Activated naive CD8-positive, alpha-beta T cell treated with anti-CD3 and anti-CD28 coated beads, Interleukin-2, amount 50 U/mL, for 24 hours (primary cell): ENCODE measurements at places on chromosomes 6 and 20.

DNA sequence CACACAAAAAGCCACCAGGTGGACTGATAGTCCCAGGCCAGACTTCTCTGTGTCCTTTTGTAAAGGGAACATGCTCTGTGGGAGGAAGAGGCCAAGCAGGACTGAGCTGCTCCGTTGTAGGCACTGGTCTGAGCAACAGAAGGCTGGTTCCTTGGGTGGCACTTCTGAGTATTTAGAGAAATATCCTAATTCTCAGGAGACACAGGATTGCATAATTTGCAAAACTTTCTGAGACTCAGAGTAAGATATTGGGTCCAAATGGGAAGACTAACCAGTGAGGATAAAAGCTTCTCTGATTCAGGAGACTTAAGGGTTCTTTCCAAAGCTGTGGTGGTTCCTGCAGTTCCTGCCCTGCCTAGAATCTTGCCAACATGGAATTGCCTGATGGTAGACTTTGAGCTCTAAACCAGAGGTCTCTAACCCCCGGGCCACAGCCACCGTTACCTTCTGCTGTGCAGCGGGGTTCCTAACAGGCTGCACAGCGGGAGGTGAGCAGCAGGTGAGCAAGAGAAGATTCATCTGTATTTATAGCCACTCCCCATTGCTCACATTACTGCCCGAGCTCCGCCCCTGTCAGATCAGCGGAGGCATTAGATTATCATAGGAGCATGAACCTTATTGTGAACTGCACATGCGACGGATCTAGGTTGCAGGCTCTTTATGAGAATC lies 107.0 kb downstream of the OLIG3 start:
- H3K27me3 ChIP-seq, result no peaks in the 10 kb centered on the region
- peaks cover 39% of the 10 kb centered on the region for H3K4me1 ChIP-seq
- no peak for DNase-seq
- no peaks in the 10 kb centered on the region for H3K36me3 ChIP-seq
- no peak overlapping the region for H3K27ac ChIP-seq

DNA sequence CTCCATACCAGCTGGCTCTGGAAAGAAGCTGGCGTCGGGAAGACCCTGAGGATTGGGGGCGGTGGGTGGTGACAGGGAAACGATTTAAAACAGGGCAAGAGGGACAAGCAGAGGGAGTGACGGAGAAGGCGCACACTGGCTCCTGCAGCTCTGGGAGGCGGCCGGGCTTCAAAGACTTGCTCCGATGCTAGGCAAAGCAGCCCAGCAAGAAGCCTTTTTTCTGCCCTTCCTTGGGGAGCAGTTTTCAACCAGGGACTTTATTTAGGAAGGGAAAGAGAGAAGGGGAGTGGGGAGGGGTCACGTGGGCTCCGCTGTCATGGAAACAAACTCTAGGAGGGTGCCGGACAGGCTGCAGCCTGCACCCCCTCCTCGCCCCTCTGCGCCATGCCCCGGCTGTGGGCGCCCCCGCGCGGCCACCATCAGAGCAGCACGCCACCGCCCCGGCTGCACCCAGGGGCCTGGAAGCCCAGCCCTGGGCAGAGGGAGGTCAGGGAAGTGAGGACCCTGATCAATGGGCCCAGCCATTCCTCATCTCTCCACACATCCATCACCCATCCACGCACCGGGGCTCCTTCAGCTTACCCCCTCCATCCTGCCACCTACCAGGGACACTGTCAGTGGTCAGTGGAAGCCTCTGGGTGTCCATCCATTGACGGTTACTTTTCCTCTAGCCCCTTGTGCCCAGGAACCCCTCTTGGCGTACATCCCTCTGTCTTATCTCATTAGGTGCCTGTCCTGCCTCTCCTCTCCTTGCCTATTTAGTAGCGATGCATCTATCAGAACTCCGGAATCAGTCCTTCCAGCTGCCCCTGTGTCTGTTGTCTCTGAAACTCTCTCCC lies 66.6 kb upstream of the CCDC167 start:
- H3K4me1 ChIP-seq, result peaks cover 14% of the 10 kb centered on the region
- no peak overlapping the region for H3K4me3 ChIP-seq
- no peaks in the 10 kb centered on the region for H3K36me3 ChIP-seq
- peak; percentile 85 for DNase-seq

DNA sequence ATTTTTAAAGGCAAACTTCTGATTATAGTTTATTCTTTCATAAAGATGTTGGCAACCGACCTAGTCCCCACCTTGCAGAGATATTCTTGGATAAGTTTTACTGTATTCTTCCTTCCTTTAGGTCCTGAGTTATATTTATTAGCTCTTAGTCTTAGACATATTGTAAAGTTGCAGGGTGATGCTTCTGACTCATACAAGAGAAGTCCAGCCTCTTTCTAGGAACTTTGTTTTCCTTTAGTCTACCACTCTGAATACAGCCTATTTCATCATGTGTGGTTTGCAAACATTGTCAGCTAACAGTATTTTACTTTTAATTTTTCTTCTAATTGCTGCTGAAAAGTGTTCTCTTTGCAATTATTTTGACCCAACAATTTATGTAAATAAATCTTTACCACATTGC lies 686.7 kb downstream of the COL12A1 start:
- H3K27me3 ChIP-seq, result no peaks in the 10 kb centered on the region
- H3K4me1 ChIP-seq, result no peaks in the 10 kb centered on the region
- no peak overlapping the region for H3K27ac ChIP-seq
- no peak for DNase-seq
- no peaks in the 10 kb centered on the region for H3K36me3 ChIP-seq

DNA sequence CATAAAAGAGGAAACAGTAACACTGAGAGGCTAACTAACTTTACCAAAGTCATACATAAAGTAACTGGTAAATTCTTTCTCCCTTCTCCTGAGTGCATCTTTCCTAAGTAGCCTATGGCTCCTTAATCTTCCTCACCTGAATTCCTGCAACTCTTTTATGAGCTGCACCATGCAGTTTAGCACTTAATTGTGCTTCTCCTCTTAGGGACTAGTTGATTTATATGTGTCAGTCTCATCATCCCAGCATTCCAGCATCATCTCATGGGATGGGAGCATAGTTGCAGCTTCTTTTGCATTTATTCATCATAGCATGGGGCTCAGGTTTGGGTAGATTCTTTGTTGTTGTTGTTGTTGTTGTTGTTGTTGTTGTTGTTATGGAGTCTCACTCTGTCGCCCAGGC lies 3.5 kb upstream of the TSPYL1 start:
- no peak overlapping the region for H3K27ac ChIP-seq
- H3K4me3 ChIP-seq, result no peak overlapping the region
- peaks cover 18% of the 10 kb centered on the region for H3K4me1 ChIP-seq

GRCh38 chr6:87846434-87846833 lies 144.4 kb upstream of the AKIRIN2 start:
- peaks cover 14% of the 10 kb centered on the region for H3K27me3 ChIP-seq
- no peaks in the 10 kb centered on the region for H3K4me1 ChIP-seq
- no peak overlapping the region for H3K4me3 ChIP-seq
- H3K27ac ChIP-seq, result no peak overlapping the region
- DNase-seq, result no peak

DNA sequence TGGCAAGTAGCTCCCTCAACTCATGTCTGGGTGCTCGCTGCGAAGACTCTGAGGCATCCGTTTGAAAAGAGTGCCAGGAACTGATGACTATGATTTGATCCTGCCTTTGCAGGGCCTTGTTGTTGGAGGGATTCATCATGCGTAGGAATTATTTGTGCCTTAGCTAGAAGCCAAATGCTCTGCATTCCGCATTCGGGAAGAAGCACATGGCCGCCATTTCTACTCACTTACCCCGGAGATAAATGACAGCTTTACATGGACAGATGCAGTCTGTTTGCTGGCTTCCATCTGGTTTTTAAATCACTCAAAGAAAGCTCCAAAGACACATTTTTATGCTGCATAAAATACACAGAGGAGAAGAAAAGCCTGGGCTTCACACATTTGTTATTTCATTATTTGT lies 363.3 kb upstream of the CDH4 start:
- no peak overlapping the region for H3K4me3 ChIP-seq
- no peaks in the 10 kb centered on the region for H3K27me3 ChIP-seq
- no peaks in the 10 kb centered on the region for H3K4me1 ChIP-seq
- no peaks in the 10 kb centered on the region for H3K36me3 ChIP-seq
- no peak for DNase-seq
- no peak overlapping the region for H3K27ac ChIP-seq

- peaks cover 27% of the 10 kb centered on the region for H3K4me1 ChIP-seq
- peaks cover 2% of the 10 kb centered on the region for H3K36me3 ChIP-seq
- H3K4me3 ChIP-seq, result peak within 1 kb of the TSS; percentile 100
- DNase-seq, result peak; percentile 87
- peak within 1 kb of the TSS; percentile 94 for H3K27ac ChIP-seq
These were observed at the start of gene ZKSCAN3 for GRCh38 chr6:28349892-28350737. Gene ZKSCAN3, plus strand, starts transcription at chr6:28349947. Its CDS starts 9,640 bp downstream, at chr6:28359587.

GRCh38 chr6:163793011-163793983 lies 378.8 kb downstream of the QKI start:
- no peak overlapping the region for H3K27ac ChIP-seq
- no peaks in the 10 kb centered on the region for H3K36me3 ChIP-seq
- H3K27me3 ChIP-seq, result peaks cover 8% of the 10 kb centered on the region
- DNase-seq, result no peak

DNA sequence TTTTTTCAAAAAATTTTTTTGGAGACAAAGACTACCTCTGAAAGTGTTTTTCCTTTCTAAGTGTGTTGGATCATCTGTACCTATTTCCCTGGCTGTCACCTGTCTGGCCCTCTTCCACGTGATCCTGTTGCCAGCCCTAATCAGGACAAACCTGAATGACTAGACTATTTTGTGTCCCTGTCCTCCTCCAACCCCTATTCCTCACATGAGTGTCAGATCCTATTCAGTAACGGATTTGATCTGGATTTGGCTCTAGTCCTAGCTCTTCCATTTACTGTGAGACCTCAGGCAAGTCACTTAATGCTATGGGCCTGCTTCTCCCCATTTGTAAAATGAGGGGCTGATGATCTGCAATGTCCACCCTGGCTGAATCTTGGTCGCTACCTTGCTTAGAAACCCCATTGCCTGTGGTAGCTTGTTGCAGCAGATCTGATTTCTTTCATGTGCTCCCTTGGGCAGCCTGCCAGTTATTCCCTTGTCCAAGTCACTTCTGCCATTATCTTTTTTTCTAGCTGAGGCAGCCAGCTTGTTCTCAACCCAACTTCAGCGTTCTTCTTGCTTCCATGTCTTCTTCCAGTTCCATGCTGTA lies 4.8 kb downstream of the PHF20 start:
- no peaks in the 10 kb centered on the region for H3K27me3 ChIP-seq
- H3K4me3 ChIP-seq, result no peak overlapping the region
- peaks cover 30% of the 10 kb centered on the region for H3K36me3 ChIP-seq
- no peak for DNase-seq

DNA sequence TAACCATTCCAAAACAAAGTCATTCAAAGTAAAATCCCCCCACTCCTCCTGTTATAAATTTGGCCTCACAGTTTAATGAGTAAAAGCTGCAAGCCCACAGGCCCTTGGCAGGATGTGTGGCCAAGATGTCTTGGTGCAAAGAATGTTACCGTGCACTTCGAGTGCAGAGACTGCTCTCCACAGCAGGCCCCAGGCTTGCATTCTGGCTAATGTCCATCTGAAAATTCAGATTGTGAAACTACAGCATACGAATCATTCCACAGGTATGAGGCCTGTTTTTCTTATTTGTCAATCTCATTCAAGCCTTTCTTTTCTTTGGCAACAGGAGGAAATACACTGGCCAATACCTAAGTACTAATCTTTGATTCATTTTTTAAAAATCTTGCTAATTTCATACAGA lies 7.1 kb downstream of the RPS6KA2 start:
- H3K36me3 ChIP-seq, result no peaks in the 10 kb centered on the region
- no peak overlapping the region for H3K4me3 ChIP-seq
- H3K27ac ChIP-seq, result no peak overlapping the region
- no peaks in the 10 kb centered on the region for H3K4me1 ChIP-seq

DNA sequence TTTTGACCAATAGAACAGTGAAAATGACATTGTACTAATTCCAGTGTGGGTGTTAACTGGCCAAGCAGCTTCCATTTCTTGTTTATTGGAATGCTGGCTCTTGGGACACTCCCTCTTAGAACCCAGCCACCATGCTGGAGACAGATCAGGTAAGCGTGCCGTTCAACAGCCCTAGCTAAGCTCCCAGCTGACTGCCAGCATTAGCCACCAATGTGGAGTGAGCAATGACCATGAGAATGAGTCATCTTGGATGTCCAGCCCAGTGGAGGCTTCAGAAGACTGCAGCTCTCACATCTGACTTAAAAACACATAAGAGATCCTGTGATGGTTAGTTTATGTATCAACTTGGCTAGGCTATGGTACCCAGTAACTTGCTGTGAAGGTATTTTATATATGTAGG lies 3.0 kb upstream of the LINC00237 start:
- no peak overlapping the region for H3K4me3 ChIP-seq
- DNase-seq, result no peak
- H3K27me3 ChIP-seq, result peaks cover 46% of the 10 kb centered on the region
- H3K4me1 ChIP-seq, result peaks cover 4% of the 10 kb centered on the region
- H3K27ac ChIP-seq, result no peak overlapping the region
- H3K36me3 ChIP-seq, result no peaks in the 10 kb centered on the region

DNA sequence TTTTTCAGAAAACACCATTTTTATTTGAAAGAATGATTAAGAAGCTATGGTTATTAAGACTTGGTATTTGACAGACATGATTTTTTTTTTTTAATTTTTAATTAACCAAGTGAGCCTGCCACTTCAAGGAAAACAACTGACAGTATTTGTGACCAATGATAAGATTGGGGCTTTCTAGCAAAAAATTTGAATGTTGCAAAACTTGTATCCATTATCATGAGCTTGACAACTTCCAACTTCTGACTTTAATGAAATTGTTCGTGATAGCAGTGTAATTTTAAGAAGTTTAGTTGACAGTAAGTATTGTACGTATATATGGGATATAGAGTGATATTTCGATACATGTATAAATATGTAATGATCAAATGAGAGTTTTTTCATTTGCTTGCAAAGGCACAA lies 21.6 kb upstream of the POM121L2 start:
- peaks cover 8% of the 10 kb centered on the region for H3K36me3 ChIP-seq
- peaks cover 17% of the 10 kb centered on the region for H3K4me1 ChIP-seq
- H3K4me3 ChIP-seq, result peak overlapping the region; percentile 79

GRCh38 chr6:156598855-156599180 lies 178.4 kb upstream of the ARID1B start:
- no peak overlapping the region for H3K4me3 ChIP-seq
- H3K36me3 ChIP-seq, result no peaks in the 10 kb centered on the region
- peaks cover 7% of the 10 kb centered on the region for H3K27me3 ChIP-seq
- DNase-seq, result no peak

DNA sequence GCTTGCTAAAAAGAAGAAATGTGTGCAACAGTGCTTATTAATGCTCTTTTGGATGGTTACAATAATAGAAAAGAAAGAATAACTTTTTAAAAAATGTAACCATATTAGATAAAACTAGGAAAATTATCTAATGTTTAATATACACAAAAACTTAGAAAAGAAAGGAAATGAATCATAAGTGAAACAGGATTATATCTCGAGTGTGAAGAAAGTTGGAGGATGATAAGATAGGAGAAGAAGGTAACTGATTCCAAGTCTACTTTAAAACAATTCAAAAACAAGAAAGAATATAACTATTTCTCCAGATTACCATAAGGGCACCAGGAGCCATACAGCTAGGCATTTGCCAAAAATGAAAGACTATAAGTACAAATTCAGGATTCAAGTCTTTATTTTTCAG lies 73.0 kb downstream of the PHIP start:
- no peak overlapping the region for H3K4me3 ChIP-seq
- H3K27ac ChIP-seq, result no peak overlapping the region
- no peak for DNase-seq
- no peaks in the 10 kb centered on the region for H3K27me3 ChIP-seq
- peaks cover 3% of the 10 kb centered on the region for H3K4me1 ChIP-seq
